Islet precursor cell (in vitro differentiated cells): ENCODE measurements at places on chromosomes 2 and 18.

DNA sequence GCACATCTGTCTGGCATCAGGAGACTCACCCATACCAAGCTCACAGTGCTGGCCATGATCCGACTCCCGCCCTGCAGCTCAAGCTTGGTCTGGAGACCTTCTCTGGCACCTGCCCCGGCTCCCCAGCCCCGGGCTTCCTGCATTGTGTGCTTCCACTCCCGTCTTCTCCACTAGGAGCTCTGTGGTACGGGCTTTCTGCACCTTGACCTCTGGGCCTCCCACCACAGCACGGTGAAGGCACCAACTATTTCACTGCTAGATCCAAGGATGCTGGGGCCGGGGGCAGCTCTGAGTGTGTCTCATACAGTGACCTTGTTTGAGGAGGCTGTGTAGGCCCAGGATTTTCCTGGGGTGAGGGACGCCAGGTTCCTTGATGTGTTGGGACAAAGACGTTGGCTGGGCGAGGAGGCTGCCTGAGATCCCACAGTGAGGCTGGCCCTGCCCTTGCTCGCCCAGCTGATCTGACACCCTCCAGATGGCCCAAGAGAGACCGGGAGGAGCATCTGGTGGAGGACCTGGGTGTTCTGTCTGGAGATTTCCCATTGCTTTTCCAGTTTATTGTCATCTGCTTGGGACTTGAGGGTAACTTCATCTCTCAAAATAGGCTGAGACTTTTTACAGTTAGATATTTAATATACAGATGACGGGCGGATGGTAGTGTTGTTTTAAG, 64.0 kb downstream of the HPCAL1 start:
- DNase-seq: no peak

DNA sequence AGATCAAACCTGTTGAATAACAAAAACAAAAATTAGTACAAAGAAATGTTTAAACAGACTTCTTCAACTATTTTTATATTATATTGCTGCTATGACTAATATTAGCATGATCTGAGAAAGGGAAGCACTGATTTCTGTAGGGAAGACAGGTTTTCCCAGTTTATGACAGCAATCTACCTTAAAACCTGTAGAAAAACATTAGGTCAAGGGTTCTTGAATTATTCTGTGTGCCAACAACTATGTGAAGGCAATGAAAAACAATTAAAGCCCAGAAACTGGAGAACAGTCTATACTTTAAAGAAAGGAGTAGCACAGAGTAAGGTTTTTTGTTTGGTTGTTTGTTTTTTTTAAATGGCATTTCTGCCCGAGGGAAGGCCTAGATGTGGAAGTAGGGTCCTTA, 23.3 kb downstream of the PUM2 start:
- no peak for DNase-seq

GRCh38 chr2:150119819-150120218, 367.6 kb downstream of the RND3 start:
- no peak for DNase-seq

- DNase-seq: no peak
Observed at GRCh38 chr2:74911061-74911460, 47.4 kb upstream of the POLE4 start.

DNA sequence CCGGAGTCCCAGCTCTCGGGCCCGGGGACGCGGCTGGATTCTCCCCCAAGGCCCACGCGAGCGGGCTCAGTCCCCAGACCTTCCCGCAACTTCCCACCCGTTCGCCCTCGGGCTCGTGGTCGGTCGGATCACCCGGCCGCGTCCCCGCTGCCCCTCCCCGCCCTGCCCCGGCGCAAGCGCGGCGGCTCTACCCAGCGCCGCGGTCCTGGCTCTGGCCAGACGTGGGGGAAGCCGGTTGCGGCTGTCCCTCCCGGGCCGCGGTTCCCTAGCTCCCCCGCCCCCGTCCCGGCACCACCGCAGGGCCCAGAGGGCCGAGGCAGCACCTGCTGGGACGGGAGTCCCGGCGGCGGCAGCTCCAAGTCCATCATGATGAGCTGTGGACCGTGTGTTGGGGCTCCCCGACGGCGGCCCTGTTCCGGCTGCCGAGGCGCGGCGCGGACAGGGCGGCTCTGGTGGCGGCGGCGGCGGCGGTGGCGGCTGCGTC, 276 bp downstream of the NFE2L2 start:
- DNase-seq: no peak

DNA sequence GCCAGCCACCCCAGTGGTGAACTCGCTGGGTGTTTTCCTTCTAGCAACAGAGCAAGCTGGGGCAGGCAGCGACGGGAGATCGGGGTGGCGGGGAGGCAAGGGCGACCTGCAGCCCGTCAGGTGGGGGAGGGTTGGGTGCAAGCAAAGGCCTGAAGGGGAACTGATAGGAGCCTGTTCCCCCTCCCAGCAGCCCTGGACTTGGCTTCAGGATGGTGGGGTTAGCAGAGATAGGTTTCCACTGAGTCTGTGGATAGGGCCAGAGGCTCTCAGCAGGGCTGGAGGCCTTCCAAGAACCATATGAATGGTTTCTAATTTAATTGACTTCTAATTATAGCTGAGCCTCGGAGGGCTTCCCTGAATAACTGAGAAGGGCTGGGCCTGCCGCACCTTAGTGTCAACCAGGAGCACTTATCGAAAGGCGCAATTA, 55.3 kb downstream of the EDAR start:
- DNase-seq: no peak

DNA sequence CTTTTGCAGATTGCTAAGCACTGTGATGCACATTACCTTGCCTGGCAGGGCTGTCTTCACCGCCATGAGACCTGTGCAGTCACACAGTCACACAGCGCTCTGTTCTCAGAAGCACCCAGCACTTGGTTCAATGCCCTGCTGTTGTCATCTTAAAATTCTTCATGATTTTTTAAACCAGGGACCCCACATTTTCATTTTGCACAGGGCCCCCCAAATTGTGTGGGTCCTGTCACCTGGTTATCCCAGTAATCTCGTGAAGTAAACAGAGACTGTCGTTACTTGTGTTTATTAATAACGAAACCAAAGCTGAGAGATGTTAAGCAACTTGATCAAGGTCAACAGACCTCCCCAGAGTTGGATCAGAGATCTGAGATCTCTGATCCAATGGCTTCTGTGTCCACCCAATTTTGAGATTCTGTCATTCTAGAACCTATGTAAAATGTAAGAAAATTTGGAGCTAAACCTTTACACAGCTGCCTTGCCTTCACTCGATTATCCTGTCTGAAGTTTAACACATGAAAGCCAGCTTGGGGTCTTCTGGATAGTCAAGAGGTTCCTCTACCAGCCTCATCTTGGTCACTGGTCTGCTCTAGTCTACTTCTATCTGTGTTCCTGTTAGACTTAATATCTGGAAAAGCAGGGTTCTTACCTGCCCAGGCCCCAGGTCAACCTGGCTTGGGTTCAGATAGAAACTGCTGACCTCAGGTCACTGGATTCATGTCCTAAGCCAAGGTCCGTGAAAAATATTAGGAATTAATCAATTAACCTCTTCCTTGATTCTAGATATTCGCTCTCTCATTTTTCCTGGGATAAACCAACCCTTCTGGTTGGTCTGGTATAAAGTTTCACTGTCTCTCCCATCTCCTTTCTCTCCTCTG, 13.7 kb upstream of the TTC39C start:
- no peak for DNase-seq

DNA sequence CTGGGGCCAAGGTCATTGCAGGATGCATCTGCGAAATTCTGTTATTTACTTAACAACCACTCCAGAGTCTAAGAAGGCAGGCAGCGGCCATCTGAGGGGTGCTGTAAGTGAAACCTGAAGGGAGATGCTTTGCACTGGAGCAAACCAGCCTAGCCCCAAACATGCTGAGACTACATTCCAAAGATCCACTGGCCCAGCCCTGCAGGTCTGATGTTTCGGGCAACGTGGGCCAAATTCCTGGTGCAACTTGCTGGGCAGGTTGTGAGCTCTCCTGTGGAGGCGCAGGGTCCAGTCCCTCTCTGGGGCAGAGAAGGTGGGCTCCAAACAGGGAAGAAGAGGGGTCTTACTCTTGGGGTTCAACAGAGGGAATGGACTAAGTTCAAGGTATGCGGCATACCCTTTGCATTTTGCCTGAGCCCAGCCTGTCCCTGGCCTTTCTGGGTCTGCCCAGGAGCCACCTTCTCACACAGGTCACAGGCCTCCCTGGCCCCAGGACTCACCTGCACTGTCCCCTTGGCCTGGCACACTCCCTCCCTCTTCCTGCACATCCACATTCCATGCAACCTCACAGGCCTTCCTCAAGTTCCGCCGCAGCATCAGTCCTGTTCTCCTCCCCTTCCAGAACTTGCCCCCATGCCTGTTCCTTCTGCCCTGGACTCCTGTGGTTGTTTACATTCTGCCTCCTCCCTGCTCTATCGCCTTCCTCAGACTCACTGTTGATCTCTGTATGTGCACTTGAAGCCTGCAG, 5.1 kb upstream of the MAL start:
- DNase-seq: no peak

DNA sequence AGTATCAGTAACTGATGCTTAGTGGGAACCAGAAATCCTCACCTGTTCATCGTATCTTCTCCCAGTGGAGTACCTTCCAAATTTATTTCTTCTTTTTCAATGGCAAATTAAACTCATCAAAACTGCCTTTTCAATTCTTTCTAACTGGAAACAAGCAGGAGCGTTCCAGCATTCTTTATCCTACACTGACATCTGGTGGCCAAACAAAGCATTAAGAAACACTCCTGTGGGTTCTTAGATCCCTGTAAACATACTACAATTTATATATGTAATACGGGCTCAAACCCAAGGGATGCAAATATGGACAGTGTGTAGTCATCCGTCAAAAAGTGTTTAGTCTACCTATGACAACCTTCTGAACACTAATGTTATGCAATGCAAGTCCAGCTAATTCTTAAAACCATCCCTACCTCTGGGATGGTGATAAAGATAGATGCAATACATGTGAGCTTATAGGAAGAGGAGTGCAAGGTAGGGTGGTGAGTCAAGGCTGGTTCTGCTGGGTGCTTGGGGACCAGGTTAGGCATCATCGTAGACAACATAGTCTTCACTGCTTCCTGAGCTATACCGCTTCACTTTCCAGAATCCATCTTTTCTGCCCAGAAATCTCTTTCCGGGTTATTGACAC, 375.0 kb downstream of the CTNNA2 start:
- no peak for DNase-seq

GRCh38 chr2:226030369-226030768, 630.9 kb downstream of the NYAP2 start:
- no peak for DNase-seq

DNA sequence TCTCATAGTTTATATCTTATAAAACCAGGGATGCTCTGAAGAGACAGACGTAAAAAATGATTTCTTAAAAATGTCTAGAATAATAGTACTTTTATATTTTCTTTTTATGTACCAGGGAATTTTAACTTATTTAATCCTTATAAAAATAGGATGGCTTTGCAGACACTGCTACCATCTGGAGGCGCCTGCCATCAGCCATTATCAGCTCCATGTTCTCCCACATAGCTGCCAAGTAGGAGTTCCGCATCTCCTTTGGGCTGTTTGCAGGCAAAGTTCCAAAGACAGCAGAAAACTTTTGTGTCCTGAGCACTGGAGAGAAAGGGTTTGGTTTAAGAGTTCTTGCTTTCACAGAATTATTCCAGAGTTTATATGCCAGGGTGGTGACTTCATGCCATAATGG, 69.2 kb downstream of the MTX2 start:
- DNase-seq: no peak

DNA sequence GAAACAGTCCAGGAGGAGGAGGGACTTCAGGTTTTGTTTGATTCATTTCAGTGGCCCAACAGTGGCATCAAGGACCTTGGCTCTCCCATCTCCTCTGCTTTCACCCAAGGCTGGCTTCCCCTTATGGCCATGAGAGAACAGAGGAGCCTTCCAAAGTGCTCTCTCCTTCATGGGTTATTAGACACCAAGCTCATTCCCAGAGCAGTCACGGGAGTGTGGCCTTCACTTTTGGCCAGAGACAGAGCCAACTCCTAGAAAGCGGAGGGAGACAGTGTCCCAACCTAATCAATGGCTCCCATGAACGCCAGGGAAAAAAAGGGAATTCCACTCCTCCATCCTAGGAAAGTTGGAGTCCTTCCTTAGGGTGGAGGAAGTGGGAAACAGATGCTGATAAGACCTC, 871 bp upstream of the DUSP28 start:
- DNase-seq: peak; percentile 35

- peak; percentile 32 for DNase-seq
Observed at GRCh38 chr18:8744656-8745055, 39.3 kb downstream of the MTCL1 start.

DNA sequence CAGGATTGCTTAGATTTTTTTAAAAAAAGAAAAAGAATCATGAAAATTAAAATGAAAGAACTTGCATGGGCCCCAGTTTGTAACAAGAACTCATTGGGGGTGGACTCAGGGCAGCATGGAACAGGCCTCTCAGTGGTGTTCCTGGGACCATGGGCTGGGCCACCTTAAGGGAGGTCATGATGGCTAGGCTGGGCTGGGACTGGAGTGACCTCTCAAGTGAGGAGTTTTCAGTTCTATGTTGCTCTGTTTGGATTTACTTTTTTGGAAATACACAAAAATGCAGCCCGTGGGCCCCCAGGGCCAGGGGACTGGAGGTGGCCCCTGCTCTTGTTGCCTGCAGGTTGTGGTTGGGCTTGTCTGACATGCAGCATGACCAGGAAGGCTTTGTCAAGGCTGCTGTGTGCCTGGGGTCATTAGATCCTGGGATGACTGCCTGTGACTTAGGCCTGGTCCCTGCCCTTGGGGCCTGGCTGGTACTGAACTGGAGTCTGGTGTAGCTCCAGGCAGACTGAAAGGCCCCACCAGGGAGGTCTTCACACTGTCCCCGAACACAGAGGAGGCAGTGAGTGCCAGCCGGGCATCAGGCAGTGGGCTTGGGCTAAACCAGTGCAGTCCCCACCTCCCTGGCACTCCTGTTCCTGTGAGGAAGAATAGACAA, 115.6 kb downstream of the GLI2 start:
- no peak for DNase-seq

DNA sequence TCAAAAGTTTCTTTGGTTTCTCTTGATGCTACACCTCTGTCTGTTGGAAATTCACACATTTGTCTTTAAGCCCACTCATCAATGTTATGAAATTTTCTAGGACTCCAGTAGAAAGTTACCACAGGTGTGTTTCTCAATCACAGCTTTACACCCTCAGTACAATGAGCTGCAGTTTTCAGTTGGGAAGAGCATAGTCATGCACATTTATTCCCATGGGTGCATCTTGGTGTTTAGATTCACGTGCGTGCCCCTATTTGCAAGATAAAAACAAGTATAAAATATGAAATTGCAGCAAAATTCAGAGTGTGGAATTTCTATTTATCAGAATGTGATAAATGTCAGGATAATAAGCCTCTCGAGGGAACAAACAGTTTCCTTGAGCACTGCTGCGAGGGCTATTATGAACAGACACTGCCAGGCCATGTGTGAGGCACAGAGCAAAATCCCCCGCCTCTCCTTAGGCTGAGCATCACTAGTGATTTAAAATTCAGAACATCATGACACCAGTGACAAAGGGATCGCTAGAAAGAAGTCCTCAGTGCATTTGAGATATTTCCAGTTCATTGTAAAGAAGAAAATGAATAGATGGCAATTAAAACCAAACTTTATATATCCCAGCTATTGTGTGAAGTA, 512.2 kb upstream of the TCF4 start:
- DNase-seq: no peak

- no peak for DNase-seq
Observed at GRCh38 chr2:217407362-217407761, 547.5 kb upstream of the TNP1 start.

- no peak for DNase-seq
Observed at GRCh38 chr2:155301221-155301620, 602.7 kb downstream of the KCNJ3 start.

- DNase-seq: no peak
Observed at GRCh38 chr2:95031726-95032116, 6.2 kb downstream of the MAL start.

- no peak for DNase-seq
Observed at GRCh38 chr2:67260343-67261277, 136.5 kb upstream of the ETAA1 start.

- DNase-seq: peak; percentile 77
Observed at GRCh38 chr2:200377355-200378336, 71.2 kb downstream of the SPATS2L start.
